Activated CD4-positive, alpha-beta T cell treated with anti-CD3 and anti-CD28 coated beads, Interleukin-2, amount 50 U/mL, for 24 hours (primary cell): ENCODE measurements at places on chromosomes 5 and 9.

- DNase-seq, result no peak
Observed at GRCh38 chr9:30116673-30117217, 2267.7 kb upstream of the ACO1 start.

DNA sequence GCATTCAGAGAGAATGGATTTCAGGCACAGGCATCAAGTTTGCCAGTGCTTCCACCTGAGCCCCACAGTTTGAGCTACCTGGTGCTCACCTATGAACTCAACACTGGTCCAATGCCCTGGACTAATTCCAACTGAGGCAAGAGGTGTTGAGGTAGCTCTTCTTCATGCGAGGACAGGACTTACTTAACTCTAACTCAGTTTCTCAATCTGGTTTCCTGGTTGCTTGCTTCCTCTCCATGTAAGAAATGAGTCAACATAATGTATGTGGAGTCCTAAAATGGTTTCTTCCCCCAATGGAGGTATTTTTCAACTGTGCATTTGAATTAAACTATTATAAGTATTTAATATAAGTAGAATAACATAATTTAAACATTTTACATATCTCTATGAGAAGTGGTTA is 523.6 kb upstream of the DAB2 start:
- DNase-seq, result no peak

DNA sequence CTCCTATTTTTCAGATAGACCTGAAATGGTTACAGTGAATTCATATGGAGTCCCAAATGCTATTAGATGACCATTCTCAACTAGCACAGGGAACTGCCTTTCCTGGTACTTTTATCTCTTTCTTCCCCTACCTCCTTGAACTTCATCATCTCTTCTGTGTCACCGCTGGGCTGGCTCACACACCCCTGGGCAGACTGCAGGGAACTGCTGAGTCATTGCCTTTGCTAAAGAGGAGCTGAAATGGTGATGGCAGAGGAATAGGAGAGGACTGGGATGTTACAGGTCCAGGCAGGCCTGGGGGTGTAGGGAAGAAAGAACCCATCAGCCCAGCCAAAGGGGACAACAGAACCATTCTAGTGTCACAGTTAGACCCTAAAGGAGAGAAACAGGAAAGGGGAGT is 322.3 kb downstream of the ASTN2 start:
- no peak for DNase-seq

DNA sequence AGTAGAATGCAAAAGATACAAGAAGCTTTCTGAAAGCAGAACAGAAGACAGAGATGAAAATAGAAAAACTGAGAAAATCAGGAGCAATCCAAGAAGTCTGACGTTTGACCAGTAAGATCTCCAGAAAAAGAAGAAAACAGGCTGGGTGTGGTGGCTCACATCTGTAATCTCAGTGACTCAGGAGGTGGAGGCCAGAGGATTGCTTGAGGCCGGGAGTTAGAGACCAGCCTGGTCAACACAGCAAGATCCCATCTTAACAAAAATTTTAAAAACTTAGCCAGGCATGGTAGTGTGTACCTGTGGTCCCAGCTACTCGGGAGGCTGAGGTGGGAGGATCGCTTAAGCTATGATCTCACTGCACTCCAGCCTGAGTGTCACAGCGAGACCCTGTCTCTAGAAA is 15.9 kb downstream of the RETREG1 start:
- no peak for DNase-seq

DNA sequence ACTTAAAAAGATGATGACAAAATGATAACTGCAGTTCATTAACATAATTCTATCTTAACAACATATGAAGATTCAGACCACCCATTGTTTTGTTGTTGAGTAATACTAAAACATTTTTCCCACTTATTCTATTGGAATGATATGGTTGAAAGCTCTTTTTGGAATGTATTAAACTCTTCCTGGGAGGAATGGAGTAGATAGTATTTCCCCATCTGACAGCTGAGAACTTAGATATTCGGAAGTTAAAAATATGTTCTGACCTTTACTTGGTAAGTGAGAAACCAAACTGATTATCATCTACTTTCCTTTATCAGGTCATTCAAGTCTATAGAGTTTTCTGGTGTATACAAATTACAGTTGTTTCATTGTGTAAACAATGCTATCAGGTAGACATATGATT is 452.9 kb downstream of the CSNK1G3 start:
- DNase-seq, result no peak

DNA sequence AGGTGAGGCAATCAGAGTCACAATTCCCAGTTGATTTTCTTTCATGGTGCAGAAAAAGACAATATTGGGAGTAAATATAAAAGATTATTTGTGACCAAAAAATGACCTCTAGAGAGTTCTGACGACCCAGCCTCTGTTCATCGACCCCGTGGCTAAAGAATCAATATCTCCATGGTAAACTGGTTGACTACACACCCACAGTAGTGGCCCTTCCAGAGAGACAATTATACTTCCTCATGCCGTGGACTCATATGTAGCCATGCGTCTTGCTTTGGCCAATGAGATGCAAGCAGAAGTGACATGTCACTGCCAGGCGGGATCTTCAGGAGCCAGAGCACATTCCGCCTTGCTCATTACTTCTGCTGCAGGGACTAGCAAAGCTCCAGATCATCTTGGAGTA is 163.3 kb upstream of the RAD23B start:
- DNase-seq, result no peak

GRCh38 chr5:57836921-57837320 is 354.3 kb upstream of the ACTBL2 start:
- DNase-seq, result no peak

DNA sequence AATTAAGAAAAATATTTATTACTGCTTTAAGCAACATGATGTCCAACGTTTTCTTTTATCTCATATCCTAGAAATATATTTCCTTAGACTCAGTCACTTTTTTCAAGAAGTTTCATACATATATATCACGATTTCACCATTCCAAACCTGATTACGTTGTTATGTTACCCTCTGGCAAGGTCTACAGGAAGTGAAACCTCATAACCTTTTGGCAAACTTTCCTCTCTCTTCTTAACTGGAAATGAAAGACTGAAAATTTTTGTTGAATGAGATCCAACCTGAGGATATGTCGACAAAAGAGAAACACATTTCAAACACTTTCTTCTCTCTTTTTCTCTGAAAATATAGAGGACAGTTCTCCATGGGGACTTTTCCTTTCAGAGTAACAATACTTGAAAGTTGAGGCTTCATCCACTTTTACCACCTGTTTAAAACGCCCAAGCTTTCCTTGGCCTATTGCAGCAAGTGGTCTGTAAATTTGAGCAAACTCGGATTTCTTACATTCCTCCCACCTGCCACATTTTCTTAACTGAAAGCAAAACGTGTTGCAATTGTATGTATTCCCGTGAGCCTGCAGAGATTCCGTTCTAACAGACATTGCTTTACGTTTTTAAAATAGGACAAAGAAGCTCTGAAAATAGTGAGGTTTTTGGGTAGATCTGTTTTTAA is 298.1 kb downstream of the CETN3 start:
- no peak for DNase-seq

GRCh38 chr5:132591145-132591544 is 34.4 kb downstream of the RAD50 start:
- no peak for DNase-seq

DNA sequence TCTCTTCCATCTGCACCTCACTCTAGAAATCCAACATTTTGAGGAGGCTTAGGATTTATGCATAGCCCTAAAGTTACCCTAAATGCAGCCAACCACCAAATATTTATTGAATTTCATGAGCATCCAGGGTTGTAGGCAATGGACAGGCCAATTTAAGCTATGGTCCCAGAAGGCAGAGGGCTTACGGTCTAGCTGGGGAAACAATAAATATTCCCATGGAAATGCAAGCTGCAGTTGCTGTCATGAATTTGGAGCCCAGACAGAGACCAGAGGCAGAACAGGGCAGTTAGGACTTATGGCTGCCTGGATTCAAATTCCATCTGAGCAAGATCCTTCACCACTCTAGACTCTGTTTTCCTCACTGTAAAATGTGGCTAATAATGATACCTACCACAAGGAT is 9.1 kb upstream of the INSYN2B start:
- no peak for DNase-seq

DNA sequence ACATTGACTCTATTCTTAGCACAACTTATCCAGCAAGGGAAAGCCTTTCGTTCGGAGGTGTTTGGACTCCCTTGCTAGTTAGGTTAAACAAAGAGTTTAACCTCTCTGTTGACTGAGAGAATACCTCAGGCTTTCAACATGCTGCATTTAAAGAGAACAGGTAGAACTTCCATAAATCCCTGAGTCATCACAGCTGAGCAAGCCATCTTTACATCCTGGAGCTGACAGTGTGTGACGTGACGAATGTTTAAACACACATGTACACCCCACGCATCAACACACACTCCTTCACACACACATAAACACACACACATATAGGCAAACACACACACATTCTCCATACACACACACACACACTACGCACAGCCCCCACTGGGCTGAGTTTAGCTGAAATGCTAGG is 152.8 kb downstream of the ADAMTS12 start:
- no peak for DNase-seq

DNA sequence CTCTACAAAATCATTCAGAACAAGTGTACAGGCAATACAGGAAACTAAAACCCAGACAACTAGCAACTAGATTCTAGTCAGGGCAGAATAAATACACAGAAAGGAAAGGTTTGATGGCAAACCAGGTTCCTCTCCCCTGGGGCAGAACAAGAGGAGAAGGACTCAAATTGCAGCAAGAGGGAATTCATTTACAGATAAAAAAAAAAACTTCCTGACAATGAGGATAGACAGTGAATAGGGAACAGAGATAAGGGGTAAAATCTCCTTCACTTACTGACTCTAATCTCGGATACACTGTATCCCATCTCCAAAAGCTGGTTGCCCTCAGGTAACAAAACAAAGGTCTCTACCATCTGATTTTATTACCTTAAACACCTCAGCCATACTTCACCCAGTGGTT is 244.0 kb downstream of the SEC61B start:
- no peak for DNase-seq

GRCh38 chr9:108582726-108583125 is 273.1 kb downstream of the ACTL7B start:
- DNase-seq, result no peak

GRCh38 chr5:101860563-101860962 is 435.5 kb downstream of the SLCO4C1 start:
- no peak for DNase-seq

- no peak for DNase-seq
Observed at GRCh38 chr9:70444904-70445303, 30.4 kb upstream of the KLF9 start.

GRCh38 chr9:114000063-114000454 is 78.0 kb downstream of the AMBP start:
- no peak for DNase-seq

- DNase-seq, result peak; percentile 61
Observed at GRCh38 chr5:172133359-172134029, 54.5 kb downstream of the STK10 start.

DNA sequence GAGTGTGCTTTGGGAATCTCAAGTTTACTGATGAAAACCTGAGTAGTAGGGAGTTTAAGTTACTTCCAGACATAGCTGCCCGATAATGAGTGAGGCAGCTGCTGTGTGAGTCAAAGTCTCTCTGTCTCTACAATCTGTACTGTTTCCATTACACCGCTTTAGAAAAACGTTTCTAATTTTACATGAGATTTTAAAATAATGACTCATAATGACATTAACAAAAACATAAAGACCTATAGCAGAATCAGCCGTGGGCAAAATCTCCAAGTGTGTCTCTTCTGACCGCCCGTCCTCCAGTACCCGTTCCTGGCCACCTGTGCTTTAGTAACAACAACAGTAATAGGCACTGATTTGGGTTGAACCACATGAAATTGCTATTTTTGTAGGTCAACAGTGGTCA is 69.6 kb upstream of the PRRC1 start:
- no peak for DNase-seq

DNA sequence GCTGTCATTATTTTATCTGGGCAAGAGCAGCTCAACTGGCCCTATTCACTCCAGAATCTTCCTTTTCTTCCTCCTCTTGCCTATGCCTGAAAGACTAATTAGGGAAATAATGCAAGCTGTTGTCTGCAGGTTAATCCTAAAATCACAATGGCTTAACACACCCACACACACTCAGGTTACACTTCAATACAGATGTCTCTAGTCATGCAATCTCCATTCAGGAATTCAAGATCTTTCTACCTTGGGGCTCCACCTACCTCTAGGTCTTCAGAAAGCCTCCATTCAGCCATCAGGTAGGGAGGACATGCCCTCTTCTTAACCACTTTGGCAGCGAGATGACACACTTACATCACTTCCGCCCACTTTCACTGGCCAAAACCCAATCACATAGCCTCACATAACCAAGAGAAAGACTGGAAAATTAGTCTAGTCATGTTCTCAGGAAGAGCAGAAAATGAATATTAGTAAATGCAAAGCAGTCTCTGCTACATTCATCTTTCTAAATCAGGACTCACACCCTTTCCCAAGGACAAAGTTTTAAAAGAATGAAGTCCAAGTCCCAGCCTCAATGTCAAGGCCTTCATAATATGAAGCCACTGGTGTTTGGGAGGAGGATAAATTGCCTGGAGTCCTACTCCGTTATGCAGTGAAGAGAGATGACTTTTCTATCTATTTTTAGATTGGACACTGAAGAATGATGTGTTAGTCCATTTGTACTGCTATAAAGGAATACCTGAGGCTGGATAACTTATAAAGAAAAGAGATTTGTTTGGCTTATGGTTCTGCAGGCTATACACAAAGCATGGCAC is 428.1 kb downstream of the EFNA5 start:
- DNase-seq, result no peak

DNA sequence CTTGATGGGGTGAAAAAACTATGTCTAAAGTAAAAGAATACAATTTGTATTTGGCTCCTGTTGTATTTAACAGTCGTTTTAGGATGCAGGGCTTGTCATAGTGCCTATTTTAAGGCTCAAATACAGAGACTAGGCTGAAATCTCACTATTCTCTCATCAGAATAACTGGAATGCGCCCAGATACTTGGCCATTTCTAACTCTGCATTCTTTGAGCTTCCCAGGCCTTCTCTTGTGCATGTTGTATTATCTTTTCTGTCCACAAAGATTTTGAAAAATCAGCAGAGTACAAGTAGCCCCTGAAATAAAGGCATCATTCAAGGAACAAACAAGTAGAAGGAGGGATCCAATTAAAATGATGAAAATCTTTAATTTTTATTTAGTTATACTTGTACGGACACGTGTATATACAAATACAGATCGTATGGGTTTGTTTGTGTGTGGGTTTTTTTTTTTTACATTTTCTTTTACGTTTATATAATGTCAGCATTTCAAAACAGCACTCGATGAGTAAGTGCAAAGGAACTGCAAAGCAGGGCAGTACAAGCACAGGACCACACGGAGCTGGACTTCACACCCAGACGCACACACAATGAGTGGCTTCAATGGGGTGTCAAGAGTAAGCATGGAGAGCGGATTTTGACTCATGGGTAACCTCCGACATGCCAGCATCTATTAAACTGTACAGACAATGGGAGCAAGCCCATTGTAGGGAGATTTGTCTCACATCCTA is 294.0 kb downstream of the EFNA5 start:
- DNase-seq, result no peak
